ENCODE measurements at places on chromosomes 16 and 17.

GRCh38 chr17:5097101-5097834, 14.4 kb downstream of the ZNF232 start:
- DNase-seq, result peak; percentile 28

GRCh38 chr17:77677211-77677610, 281.3 kb upstream of the TNRC6C start:
- DNase-seq, result no peak

GRCh38 chr17:73588301-73588846, 55.9 kb downstream of the SDK2 start:
- no peak for DNase-seq

DNA sequence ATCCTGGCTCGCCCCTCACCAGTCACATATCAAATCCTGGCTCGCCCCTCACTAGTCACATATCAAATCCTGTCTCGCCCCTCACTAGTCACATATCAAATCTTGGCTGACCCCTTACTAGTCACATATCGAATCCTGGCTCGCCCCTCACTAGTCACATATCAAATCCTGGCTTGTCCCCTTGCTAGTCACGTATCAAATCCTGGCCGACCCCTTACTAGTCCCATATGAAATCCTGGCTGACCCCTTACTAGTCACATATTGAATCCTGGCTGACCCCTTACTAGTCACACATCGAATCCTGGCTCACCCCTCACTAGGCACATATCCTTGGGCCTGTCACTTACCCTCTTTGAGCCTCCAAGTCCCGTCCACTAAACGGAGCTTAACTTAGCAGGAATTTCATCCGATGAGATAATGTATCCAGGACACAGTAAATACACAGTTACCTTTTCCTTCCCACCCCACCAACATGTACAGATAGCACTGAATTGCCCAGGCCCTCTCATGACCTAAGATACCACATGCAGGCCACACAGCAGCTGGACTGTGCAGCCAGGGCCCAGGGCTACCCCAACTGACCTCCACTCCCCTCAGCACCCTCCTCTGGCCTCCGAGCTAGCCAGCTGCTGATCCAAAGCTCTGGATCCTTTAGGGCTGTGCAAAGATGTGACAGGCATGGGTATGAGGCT, 157.8 kb upstream of the RPH3AL start:
- DNase-seq, result no peak

GRCh38 chr16:81564421-81564911, 119.9 kb downstream of the CMIP start:
- DNase-seq, result no peak

DNA sequence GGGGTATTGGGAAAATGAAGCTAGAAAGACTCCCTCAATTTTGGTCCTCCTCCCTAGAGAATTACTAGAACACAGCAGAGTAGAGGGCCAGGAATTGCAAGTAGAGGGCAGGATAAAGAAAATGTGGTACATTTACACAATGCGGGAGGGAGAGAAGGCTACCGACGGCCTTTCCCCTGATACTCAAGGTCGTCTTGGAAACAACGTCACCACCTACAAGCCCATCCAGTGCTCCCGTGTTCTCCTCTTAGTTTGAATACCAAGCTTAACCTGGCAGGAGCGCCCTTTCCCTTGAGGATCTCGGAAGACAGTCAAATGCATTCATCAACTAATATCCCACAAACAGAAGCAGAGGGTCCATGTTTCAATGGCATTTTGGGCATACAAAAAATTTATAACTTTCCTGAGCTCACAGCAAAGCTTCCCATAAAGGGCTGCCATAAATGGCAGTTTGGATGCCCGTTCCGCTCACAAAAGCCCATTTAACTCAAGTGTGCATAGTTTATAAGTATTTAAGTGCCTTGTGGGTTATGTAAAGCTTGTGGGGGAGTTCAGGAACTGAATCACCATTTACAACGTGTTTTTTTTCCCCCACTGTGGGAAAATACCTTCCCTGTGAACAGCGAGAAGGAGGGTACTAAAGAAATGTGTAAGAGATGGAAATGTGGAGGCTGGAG, 414.6 kb downstream of the SLC39A11 start:
- no peak for DNase-seq

- DNase-seq, result no peak
Measured at GRCh38 chr17:948284-948852, 31.2 kb downstream of the NXN start.

DNA sequence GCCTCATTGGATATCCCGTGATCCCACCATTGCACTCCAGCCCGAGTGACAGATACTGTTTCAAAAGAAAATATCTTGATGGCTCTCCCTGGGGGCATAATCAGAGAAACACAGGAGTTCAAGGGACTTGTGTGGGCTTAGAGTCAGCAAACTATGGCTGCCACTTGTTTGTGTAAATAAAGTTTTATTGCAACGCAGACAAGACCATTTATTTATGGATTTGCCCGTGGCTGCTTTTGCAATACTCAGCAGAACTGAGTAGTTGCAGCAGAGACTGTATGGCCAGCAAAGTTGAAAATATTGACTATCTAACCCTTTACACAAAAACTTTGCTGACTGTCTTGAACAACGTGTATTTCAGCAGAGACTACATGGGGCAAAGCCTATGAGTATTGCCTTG, 75.5 kb upstream of the GPRC5B start:
- DNase-seq, result no peak

DNA sequence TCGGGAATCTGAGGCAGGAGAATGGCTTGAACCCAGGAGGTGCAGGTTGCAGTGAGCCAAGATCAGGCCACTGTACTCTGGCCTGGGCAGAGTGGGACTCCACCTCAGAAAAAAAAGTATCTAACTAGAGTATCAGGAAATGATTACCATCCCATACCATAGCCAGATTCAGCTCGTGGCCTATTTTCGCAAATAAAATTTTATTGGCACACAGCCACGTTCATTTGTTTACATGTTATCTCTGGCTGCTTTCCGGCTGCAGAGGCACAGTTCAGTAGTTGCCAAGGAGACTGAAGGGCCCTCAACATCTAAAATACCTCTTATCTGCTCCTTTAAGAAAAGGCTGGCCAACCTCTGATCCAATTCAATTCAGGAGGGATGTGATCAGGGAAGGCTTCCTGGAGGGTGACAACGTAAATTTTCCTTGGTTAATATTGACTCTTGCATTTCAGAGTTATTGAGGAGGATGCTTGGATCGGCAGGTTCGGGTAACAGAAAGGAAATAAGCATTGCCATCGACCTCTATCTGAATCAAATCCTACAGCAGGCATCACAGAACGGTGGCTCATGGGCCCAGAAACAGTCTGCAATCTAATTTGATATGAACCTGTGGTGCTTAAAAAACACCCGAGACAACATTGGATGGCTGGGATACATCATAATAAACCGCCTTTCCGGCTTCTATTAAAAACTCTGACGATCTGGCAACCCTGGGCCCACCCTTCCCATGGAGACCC, 73.8 kb downstream of the XYLT1 start:
- DNase-seq, result no peak

GRCh38 chr16:58019866-58020538, 5.6 kb upstream of the MMP15 start:
- no peak for DNase-seq

DNA sequence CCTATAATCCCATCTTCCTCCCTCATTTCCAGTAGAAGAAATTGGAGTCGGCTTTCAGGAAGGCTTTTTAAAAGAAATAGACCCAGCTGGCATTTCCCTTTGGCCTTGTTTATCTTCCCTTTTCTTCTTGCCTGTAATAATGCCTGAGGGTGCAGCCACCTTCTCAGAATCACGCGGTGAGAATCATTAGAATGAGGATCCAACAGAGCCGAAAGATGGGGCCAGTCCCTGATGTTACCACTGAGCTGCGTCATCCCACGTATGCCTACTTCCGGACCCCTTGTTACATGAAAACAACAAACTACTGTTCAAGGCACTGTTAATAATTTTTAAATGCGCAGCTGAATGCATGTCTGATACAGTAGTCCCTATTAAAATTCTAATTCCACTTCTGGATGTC, 24.1 kb downstream of the SDR42E1 start:
- DNase-seq, result no peak

DNA sequence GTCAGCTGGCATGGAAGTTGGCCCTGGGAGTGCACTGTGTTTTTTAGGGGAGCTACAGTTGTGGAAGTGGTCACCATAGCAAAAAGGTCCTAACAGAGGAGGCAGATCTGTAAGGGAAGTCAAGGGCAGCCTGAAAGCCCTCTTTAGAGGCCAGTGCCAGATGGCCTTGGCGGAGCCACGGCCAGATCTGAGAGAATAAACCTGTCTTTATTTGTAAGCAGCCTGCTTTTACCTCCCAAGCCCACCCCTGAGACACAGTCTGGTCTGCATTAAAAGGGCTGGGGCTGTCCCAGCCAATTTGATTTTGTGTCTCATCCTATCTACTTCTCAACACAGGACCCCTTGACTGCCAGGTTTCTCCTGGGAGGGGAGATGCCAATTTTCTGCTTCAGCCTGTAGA, 51.0 kb upstream of the NOL11 start:
- no peak for DNase-seq

DNA sequence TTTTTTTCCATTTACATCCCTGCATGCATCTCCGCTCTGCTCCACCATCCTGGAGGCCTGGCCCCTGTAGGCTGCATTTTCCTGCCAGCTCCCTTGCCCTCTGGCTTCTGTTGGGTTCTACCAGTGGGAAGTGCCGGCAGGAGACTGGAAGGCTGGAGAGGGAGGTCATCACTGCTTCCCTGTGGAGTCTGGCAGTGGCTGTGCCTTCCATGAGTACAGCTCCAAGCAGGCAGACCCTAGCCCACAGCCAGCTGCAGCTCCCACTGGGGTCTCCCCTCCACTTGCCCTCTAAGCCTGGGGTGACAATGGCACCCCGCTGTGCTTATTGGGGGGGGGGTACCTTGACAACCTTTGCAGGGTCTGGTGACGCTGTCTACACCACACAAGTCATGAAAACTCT, 37.3 kb downstream of the MMP15 start:
- DNase-seq, result no peak

DNA sequence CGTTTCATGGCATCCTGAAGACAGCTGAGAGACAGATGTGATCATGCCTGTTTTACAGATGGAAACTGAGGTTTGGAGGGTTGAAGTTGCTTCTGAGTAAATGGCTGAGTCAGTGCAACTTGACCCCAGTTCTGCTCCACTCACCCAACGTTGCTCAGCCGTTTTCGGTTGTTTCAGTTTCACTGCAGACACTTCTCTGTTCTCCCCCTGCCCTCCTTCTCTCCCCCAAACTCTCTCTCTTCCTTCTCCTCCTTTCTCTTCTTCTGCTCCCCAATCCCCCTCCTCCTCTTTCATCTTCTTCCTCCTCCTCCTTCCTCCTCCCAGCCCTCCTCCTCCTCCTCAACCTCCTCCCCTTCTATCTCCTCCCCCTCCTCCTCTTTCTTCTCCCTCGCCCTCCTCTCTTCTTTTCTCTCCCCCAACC, 9.4 kb upstream of the CEP20 start:
- no peak for DNase-seq

GRCh38 chr17:30950669-30951399, 20.0 kb upstream of the RNF135 start:
- DNase-seq, result no peak

GRCh38 chr16:20938426-20938825, 37.9 kb downstream of the LYRM1 start:
- no peak for DNase-seq

Data from activated CD8-positive, alpha-beta memory T cell treated with anti-CD3 and anti-CD28 coated beads for 4 hours (primary cell).